Fibroblast of skin of abdomen (primary cell): ENCODE measurements at places on chromosomes 3 and 15.

DNA sequence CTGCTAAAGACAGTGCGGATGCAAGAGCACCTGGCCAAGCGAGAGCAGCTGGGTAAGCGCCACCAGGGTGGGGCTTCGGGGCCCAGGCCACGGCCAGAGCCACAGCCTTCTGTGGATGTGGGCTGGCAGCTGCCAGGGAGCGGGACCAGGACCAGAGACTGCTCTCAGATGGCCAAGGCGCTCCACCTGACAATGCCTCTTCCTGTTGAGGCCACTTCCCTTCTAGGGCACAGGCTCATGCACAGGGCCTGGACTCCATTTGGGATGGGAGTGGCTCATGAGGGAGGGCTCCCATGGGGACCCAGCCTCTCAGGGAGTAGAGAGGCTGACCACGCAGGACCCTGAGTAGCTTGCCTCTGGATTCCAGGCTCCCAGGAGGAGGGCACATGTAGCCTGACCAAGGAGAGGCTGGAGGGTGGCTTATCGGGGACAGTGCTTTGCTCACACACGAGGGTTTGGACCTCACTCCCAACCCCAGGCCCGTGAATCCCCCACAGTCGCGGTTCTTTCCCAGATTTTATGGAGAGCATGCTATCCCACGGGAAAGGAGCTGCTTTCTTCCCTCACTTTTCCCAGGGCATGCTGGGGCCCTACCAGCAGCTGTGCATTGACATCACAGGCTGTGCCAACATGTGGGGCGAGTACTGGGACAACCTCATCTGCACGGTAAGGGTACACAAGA, 25.1 kb downstream of the ACAA1 start:
- DNase-seq: no peak

- no peak for DNase-seq
Measured at GRCh38 chr3:4717363-4717740, 224.2 kb downstream of the ITPR1 start.

DNA sequence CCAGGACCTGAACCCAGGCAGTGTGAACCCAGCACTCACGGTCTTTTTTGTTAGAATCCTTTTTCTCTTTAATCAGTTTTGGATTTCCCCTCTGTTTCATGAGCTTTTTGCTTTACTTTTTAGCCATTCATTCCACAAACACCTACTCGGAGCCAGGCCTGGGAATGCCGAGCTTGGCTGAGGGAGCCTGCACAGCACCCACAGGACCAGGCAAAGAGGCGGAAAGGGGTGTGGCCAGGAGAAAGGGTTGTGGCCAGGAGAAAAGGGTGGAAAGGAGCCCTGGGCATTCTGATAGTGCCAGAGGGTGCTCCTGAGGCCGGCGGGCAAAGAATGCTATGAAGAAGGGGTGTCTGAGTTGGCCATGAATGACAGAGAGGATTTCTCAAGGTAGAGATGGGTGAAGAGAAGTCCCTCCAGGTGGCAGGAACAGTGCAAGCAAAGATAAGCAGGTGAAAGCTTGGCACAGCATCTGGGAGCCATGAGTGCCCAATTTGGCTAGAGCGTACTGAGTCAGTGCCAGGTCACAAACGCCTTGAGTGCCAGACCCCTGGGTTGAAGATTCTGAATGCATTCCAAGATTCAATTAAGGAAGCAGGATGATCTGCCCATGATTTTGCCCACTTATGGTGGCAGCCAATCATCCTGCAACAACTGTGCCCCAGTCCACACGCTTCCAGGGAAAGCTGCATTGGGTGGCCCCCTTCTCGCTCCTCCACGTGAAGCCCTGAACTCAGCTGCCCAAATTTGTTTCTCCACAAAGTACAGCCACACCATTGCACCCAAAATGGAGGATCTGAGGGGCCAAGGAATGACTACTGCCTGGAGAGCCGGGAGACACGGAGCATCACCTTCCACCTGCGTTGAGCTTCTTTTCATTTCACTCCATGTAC, 157.2 kb downstream of the XXYLT1 start:
- DNase-seq: no peak

- DNase-seq: peak; percentile 75
Measured at GRCh38 chr3:124107104-124107890, 115.4 kb upstream of the ROPN1 start.

GRCh38 chr3:5389057-5389456, 201.6 kb downstream of the EDEM1 start:
- no peak for DNase-seq

DNA sequence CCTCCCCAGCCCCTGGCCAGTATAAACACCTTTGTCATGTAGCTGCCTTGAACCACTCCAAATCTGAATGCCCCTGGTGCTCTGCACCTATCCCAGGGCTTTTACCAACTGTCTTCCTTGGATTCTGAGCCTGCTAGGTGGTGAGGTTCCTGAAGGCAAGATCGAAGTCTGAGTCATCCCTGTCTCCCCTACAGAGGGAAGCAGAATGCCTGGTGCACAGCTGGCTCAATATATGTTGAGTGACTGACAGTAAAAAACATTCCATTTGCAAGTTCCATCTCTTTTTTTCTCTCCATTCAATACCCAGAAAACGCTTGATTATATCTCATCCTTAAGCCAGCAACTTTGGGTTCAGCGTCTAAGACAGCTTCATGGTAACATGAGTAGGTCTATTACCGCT, 24.7 kb downstream of the SLC24A1 start:
- peak; percentile 71 for DNase-seq

GRCh38 chr3:108744762-108745161, 12.4 kb downstream of the RETNLB start:
- no peak for DNase-seq

GRCh38 chr3:126500016-126500415, 17.6 kb downstream of the UROC1 start:
- no peak for DNase-seq

GRCh38 chr3:43061101-43061895, 44.6 kb downstream of the POMGNT2 start:
- no peak for DNase-seq

DNA sequence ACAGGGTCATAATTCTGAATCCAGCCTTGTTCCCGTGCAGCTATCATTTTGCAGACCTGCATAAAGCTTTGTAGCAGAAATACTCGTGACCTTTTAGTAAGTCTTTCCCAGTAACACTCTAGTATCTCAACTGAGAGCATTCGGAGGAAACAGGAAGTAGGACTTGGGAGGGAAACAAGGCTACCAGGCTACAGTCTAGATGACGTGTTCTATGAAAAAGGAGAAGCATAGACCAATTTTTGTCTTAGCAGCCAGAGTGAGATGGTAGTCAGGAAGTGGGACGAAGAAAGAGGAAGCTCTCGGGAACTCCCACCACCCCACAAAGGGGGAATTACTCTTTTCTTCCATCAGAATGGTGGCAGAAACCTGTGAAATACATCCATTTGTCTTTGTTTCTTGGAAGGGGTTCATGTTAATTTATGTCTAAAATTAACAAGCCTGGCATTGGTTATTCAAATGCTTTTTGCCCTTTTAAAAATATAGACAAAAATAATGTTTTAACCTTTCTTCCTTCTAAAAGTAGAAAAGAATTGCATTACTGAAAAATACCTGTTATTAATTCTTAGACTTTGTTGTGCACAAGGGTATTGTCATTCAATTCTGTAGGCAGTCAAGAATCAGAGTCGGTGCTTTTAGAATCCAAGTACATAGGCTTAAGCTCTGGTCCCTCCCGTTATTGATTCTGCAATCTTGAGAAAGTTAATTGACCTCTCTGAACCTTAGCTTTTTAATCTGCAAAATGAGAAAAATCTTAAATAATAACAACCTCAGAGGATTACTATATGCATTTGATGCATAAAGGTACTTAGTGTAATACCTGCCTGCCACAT, 1.6 kb upstream of the SUCNR1 start:
- no peak for DNase-seq

DNA sequence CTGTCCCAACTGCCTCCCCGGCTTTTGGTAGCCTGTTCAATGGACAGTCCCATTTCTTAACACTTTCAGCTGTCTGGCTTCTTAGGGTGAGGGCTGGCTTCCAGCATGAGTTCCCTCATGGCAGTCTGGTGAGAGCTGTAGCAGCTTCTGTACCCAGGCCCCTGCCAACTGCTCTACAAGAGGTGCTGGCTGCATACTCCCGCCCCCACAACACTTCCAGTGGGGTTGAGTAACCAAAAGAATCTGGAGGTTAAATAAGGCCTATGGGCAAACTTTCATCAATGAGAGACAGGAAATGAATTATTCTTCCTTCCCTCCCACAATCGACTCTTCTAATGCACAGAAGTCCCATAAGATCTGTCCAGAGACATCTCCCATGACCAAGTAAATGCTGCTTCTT, 145.0 kb downstream of the NEK10 start:
- DNase-seq: peak; percentile 8

DNA sequence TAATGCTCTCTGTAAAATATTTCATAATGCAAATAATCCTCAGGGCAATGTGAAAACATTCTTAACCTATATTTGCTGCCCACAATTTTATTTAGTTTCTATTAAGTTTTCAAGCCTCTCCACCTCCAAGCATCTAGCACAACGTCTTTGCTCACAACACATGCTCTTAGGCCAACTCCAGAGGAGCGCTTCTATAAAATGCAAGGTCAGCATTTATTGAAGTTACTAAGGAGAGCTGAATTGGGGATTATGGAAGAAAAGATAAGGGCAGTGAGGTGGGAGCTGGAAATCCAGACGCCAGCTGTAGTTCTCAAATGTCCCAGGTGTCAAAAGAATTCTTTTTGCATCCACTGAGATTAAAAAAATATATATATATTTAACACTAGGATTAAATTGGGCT, 996 bp downstream of the RABL3 start:
- no peak for DNase-seq

- no peak for DNase-seq
Measured at GRCh38 chr15:63852407-63852806, 18.7 kb upstream of the HERC1 start.

DNA sequence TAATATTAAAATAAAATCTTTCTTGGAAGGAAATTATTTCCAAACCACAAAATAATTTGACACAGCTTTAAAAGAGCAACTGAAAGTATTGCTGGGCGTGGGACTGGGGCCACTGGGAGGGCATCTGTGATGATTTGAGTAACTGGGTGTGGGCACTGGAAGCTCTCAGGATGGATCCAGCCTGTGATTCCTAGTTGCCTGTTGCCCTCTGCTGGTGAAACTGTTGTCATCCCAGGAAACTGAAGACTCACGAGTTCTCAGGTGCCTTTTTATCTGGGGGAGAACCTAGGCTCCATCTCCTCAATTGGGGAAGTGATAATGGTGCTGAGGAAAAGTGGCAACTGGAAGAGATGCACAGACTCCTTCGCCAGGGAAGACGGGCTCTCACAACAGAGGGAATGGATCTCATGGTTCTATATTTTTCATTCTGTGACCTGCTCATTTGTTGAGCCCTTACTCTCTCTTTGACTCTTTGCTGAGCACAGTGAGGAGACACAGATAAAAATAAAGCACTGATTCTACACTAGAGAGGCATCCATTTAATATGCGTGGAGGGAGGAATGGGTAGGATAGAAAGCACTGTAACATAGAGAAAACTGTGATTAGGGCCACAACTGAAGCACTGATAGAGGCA, 61.6 kb downstream of the TPRG1 start:
- DNase-seq: peak; percentile 69

DNA sequence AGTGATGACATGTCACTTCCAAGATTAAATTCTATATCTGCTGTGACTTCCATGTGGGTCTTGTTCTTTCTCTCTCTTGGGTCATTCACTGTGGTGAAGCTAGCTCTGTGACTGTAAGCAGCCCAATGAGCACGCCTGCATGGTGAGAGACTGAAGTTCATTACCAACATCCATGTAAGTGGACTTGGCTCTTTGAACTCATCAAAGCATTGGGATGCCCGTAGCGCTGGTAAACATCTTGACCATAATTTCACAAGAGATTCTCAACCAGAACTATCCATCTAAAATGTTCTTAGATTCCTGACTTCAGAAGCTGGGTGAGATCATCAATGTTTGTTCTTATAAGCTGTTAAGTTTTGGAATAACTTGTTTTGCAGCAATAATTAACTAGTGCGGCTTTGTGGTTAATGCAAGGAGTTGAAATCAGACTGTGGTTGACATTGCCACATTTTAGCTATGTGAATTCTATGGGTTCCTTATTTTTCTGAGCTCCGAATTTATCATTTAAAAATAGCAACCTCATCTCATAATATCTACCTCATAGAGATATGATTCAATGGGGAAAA, 31.6 kb upstream of the LRRC3B start:
- no peak for DNase-seq

- DNase-seq: no peak
Measured at GRCh38 chr3:167967257-167968036, 128.3 kb downstream of the GOLIM4 start.

DNA sequence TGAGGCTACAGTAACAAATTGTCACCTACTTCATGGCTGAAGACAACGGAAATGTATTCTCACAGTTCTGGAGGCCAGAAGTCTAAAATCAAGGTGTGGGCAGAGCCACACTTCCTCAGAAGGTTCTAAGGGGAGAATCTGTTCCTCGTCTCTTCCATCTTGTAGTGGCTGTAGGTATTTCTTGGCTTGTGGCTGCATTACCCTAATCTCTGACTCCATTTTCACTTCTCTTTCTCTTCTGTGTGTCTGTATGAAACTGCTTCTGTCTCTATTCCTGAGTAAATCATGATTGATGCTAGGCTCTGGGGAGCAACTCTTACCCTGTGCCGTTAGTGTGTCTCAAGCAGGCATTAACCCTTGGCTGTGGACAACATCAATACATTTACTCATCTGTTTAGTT, 164.7 kb downstream of the SQOR start:
- DNase-seq: no peak

DNA sequence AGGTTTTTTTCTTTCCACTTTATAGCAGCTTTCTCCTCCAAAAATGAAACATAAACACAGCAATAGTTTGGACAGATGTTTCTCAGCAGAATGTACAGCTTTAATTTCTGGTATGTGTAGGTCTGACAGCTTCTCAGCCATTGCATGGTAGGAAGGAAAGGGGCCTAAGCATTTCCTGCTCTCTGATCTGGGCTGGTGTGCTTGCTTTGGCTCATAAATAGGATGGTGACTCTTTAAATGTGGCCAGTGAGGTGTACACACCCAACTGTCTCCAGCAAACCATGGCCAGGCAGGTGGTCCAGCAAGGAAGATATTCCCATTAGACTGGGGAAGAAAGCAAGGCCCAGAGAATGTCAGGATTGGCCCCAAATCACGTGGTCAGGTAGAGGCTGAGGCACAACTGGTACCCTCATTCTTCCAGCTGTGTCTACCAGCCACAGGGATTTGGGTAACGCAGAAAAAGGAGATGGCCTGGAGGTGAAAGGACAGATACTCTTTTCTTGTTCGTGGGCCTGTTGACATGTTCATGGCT, 52.1 kb downstream of the ITGA11 start:
- DNase-seq: no peak

GRCh38 chr3:195175076-195175475, 95.9 kb downstream of the XXYLT1 start:
- no peak for DNase-seq

GRCh38 chr3:167837466-167837865, 101.9 kb downstream of the SERPINI1 start:
- DNase-seq: no peak

GRCh38 chr15:63166219-63166618, 8.9 kb upstream of the RPS27L start:
- DNase-seq: no peak

DNA sequence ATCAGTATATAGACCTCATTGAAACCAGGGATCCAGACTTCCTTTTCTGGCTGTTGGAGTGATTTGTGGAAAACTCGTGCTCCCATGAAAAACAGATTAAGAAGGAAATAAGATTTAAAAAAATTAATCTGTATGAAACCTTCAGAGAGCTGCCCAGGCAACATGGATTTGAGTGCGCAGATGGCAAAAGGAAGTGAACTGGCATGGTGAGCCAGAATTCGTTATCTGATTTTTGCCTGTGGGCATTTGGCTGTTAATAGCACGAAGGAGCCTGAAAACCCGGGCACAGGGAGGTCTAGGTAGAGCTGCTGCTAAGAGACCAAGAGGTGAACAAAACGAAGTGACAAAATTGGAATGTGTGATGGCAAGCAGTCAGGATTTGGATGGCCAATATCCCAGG, 19.1 kb upstream of the SPINK8 start:
- DNase-seq: no peak
